Right ventricle myocardium inferior (tissue), 1 donor: ENCODE measurements at places on chromosomes 13 and 19. TPM values are rescaled to one million over a fixed set of nuclear protein-coding genes. Genes with fewer than 3 reads are reported as not detected.

The SBK2 gene
- 12.7 TPM for total RNA-seq

The ITGBL1 gene
- total RNA-seq, result 8.6 TPM

The UGGT2 gene
- 10.0 TPM for total RNA-seq

The C19orf85 gene
- not detected for total RNA-seq

The TBC1D17 gene
- 44.9 TPM for total RNA-seq

DNA sequence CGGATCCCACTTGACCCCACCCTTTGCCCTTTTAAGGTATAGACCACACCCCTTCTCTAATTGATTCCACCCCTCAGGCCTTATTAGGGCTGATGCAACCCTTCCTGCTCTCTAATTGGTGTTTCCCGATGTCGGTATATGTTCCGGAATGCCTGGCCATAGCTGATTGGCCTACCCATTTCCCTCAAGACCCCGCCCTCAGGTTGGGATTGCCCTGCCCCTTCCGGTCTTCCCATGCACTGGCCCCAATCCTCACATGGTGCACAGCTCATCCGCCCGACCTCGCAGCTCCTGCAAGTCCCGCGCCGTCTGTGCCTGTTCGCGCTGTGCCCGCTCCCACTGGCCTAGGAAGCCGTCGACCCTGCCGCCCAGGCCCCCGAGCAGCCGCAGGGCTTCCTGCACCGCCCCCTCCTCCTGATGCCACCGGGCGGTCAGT is 18.1 kb downstream of the TSKS start:
- DNase-seq, result no peak

DNA sequence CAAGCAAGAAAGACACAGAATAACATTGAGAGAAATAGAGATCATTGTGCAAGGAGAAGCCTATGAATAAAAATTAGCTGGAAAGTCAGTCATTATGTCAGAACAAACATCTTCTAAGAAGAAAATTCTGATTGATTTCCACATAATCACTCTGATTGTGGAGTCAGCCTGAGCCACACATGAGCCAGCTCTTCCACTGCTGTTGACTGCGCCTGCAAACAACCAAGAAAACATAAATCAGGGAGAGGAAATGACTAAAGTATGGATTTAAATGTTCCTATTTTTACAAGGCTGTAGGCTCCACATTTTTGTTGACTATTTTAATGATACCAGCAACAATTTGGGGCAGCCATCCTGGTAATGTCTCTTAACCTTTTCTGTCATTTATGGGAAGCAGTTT is 962.3 kb downstream of the EFNB2 start:
- DNase-seq, result no peak

DNA sequence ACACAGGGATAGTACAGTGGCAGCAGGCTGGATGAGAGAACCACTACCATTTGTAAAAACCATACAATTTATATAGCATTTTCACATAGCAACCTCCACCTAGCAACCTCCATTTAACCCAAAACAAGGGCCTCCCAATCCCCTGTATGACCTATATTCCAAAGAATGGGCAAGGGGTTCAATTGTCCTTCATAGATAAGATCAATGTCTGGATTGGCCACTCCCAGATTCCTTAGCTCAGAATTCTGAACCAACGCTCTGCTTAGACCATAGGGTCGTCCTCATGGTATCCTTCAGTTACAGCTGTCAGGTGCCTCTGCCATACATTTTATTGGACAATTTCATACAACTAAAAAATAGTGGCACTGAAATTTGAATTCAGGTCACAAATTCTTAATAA is 166.2 kb downstream of the KCTD12 start:
- no peak for DNase-seq

DNA sequence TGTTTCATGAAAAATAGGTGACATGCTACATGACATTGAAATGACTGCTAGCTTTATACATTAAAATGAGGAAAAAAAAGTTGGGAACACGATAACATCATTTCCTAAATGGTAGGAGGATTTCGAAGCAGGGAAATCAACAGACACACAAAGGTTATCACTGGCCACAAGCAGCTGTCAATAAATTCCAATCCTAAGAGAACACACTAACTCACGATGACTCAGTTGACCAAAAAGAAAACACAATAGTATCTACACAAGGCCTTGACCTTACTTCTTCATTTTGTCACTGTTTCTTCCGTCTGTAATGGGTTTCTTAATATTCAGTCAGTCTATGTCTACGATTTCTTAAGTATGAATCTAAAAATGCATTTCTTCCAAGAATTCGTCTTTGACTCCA is 36.5 kb downstream of the STARD13 start:
- DNase-seq, result no peak

- no peak for DNase-seq
These were observed 22.0 kb upstream of the POU4F1 start for GRCh38 chr13:78625384-78625783.

GRCh38 chr13:50942630-50943311 is 33.2 kb downstream of the RNASEH2B start:
- DNase-seq, result no peak

DNA sequence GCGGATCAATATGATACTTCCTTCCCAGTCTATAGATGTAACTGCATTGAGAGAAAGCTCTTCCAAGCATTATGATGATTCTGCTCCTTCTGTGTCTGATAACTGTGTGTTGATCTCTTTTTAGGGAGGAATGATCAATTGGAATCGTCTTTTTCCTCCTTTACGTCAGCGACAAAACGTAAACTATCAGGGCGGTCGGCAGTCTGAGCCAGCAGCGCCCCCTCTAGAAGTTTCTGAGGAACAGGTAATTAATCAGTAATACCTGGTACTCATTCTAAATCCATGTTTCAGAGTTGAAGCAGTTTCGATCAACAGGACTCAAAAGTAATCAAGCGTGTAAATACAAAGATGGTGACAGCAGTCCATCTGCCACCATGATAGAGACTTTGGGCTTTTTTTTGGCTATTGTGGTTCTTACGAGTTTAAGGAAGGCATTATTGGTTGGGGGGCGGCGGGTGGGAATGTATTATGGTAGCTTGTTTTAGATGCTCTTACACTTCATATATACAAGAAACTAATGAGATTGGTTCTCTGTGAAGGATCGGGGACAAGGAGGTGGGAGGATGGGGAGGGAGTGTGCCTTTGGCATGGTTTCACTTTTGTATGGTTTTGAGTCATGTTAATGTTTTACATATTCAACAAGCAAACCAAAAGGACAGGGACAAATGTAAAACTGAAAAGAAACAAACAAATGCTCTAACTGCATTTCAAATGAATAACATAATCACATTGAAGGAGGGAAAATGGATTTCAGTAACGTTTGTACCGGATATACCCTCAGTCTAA is 60.7 kb upstream of the GPR183 start:
- DNase-seq, result no peak

DNA sequence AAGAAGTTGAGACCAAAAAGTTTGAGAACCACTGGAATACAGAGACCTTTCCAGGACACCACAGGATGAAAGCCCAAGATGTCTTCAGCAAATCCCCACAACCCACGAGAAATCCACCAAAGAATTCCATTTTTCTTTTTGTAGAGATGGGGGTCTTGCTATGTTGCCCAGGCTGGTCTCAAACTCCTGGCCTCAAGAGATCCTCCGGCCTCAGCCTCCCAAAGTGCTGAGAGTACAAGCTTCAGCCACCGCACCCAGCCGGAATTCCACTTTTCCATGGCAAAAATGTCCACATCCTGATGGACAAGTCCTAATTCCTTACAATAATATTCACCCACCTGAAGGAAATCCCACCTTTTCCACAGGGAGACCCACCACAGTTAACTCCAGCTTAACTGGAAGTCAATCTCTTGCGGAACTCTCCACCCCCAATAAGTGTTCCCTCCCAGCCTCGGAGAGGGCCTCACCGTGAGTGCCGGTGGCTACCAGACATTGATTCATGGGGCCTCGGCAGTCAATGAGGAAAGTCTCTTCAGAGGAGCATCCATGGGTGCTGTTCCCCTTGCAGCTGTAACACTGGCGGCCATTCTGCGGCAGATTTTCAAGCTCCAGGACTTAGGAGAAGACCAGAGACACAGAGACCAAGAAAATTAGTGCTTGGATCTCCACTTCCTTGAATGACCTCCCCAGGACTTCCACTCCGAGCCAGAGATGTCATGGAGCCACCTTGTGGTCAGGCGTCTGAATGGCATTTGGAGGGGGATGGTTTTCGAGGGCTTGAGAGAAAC is 12.3 kb upstream of the CADM4 start:
- DNase-seq, result no peak

- DNase-seq, result peak; percentile 92
These were observed 3.8 kb downstream of the PDE4A start for GRCh38 chr19:10424011-10424637.

DNA sequence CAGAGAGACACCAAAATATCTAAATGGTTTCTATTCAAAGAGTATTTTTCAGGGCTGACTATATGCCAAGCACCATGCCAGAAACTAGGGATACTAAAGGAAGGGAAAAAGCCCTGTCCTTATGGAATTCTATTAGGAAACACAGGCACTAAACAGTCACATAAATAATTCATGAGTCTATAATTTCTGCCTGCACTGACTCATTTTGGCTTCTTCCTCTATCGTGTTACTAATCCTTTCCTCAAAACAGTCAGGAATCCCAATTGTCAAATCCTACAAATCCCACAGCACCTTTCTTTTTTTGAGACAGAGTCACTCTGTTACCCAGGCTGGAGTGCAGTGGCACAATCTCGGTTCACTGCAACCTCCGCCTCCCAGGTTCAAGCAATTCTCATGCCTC is 29.2 kb downstream of the XPO4 start:
- no peak for DNase-seq

- DNase-seq, result no peak
These were observed 319.0 kb downstream of the KCNRG start for GRCh38 chr13:50334115-50334778.

GRCh38 chr13:106617561-106617960 is 49.6 kb upstream of the ARGLU1 start:
- DNase-seq, result no peak

- peak; percentile 84 for DNase-seq
These were observed 11.9 kb downstream of the PEAK3 start for GRCh38 chr19:2270157-2270422.
